Lung (tissue), 17 donors: ENCODE measurements at places on chromosomes 6 and 20. TPM values are rescaled to one million over a fixed set of nuclear protein-coding genes. Genes with fewer than 3 reads are reported as not detected.
A peak's percentile ranks its signal among the peaks of the same experiment; 100 is the strongest.

- H3K36me3 ChIP-seq = no peaks in the 10 kb centered on the region
- H3K4me3 ChIP-seq = no peak overlapping the region
- H3K4me1 ChIP-seq = no peaks in the 10 kb centered on the region
- no peak overlapping the region for H3K27ac ChIP-seq
These were observed 10.5 kb upstream of the STX11 start for GRCh38 chr6:144139817-144140216.

DNA sequence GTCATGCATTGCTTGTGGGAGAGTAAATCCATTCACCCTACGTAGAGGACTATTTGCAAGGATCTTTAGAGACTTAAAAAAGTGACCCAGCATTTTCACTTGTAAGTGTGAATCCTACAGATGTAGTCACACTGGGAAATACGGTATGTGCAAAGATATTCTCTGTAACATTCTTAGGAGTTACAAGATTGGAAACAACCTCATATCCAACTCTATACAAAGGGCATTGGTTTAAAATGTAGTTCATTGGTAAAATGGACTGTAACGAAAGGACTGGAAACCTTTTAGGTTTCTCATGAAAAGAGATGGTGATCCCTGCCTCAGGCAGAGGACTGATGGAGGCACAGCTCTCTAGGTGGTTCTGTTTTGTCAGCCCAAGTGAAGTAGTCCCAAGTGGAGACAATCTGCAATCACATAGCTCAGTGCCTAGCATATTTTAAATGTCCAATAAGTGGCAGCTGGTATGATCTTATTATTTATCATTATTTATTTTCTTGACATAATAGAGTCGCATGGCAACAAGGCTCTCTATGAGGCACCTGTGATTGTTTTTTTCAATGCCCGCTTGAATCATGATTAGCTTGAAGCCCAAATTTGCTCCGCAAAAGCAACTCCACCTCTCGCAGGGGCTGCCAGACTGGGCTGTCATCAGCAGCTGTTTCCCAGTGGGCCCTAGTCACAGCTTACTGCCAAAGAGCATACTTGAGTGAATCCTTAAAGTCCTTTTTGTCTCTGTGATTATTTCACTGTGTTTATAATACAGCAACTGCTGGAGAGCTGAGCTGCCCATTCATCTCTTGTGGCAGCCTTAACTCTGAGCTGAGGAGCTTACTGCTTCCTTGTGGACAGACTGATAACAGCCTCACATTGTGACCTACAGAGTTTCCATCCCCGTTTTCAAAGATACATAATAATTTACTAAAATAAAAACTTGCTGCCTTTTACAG lies 19.8 kb upstream of the ENPP1 start:
- H3K27ac ChIP-seq = no peak overlapping the region
- H3K4me3 ChIP-seq = no peak overlapping the region
- no peaks in the 10 kb centered on the region for H3K27me3 ChIP-seq

Gene MYMX
- total RNA-seq = not detected

Gene CLPSL2
- total RNA-seq = not detected

DNA sequence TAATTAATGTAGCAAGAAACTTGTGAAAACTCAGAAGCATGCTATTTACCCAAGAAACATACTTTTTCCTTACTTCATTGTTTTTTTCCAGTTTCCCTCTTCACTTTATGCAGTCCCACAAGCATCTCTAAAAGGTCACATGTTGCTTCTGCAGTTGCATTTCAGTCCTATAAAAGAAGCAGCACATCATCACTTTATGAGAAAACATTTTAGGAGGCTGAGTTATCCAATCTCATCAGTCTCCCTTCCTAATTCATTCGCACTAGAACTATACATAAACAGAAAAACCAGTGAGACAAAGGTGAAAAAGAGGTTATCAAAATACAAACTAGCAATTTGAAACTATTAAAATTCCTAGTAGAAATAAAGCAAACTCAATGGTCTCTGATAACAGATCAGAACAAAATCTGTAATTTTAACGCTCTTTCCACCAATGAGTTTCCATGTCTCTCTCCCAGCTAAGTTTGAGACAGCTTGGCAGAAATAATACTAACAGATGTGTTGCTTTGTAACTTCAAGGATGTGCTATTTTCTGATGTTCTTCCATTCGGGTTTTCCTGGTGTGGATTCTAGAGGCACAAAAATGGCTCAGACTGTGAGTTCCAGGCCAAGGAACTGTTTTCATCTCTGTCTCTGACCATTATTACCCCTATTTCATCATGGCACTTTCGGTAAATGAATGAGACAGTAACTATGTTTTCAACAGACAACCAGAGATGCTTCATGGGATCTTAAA lies 48.4 kb downstream of the ZHX3 start:
- no peak for DNase-seq
- H3K27me3 ChIP-seq = no peaks in the 10 kb centered on the region
- no peak overlapping the region for H3K27ac ChIP-seq
- no peak overlapping the region for H3K4me3 ChIP-seq
- H3K4me1 ChIP-seq = no peaks in the 10 kb centered on the region

GRCh38 chr6:4513561-4513960 lies 262.6 kb upstream of the CDYL start:
- no peaks in the 10 kb centered on the region for H3K36me3 ChIP-seq
- H3K4me3 ChIP-seq = no peak overlapping the region
- H3K27me3 ChIP-seq = no peaks in the 10 kb centered on the region
- H3K4me1 ChIP-seq = no peaks in the 10 kb centered on the region
- no peak for DNase-seq

GRCh38 chr6:21836772-21837425 lies 243.3 kb downstream of the SOX4 start:
- H3K27ac ChIP-seq = no peak overlapping the region
- DNase-seq = no peak
- H3K36me3 ChIP-seq = no peaks in the 10 kb centered on the region
- H3K4me3 ChIP-seq = no peak overlapping the region

Gene BMP6
- 13.7 TPM for total RNA-seq

DNA sequence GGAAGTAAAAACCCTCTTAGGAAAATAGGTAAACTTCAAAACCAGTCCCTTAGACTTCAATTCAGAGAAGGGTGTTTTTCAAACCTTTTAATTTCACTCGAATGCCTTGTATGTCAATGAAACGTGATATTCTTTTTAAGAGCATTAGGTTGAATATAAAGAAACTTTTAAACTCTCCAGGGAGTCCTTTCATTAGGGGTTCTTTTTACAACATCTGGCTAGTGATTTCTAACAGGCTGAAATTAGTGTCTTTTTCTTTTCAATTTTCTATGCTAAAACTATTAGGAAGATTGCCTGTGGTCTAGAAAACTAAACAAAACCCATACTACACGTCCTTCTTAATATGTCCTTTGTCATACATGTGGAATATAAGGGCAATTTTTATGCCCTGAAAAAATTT lies 569.7 kb upstream of the CITED2 start:
- no peak for DNase-seq
- H3K4me3 ChIP-seq = no peak overlapping the region
- no peaks in the 10 kb centered on the region for H3K36me3 ChIP-seq
- peaks cover 16% of the 10 kb centered on the region for H3K4me1 ChIP-seq

DNA sequence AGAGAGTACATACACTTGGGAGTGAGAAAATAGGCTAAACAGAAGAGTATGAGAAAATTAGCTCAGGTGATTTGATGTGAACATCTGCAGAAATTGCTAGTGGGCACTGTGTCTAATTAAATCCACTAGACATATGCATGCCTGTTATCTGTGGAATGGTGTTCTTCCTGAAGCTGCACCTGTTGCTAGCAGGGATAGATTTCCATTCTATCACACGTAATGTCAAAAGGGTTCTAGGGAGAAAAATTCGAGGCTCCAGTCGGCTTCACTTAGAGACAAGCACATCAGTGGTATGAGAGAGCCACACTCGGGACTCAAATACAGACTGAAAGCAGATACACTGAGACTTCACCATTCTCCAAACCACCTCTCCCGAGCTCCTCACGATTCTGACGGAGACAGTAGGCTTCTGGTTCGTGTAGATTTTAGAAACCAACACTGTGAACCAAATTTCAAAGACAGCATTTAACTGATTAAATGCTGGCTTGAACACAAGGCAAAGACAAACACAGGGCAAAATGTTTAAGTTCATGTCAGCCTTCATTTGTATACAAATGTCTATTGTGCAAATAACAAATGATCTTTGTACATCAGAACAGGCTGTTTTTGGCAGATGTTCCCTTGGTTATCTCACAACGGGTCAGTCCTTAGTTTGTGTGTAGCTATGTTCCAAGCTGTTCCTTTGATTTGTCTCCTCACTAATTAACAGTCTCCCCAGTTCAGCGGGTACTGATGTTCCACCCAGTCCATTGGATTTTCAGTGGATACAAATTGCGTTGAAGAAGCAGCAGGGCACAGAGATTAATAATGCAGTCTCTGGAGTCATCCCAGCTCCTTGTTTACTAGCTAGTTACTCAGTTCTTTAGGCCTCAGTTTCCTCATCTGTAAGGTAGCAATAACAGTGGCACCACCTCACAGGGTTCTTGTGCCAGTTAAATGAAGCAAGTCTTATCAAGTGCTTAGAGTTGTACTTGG lies 131.0 kb upstream of the IFNGR1 start:
- DNase-seq = no peak
- no peak overlapping the region for H3K27ac ChIP-seq
- H3K27me3 ChIP-seq = no peaks in the 10 kb centered on the region
- H3K4me3 ChIP-seq = no peak overlapping the region

DNA sequence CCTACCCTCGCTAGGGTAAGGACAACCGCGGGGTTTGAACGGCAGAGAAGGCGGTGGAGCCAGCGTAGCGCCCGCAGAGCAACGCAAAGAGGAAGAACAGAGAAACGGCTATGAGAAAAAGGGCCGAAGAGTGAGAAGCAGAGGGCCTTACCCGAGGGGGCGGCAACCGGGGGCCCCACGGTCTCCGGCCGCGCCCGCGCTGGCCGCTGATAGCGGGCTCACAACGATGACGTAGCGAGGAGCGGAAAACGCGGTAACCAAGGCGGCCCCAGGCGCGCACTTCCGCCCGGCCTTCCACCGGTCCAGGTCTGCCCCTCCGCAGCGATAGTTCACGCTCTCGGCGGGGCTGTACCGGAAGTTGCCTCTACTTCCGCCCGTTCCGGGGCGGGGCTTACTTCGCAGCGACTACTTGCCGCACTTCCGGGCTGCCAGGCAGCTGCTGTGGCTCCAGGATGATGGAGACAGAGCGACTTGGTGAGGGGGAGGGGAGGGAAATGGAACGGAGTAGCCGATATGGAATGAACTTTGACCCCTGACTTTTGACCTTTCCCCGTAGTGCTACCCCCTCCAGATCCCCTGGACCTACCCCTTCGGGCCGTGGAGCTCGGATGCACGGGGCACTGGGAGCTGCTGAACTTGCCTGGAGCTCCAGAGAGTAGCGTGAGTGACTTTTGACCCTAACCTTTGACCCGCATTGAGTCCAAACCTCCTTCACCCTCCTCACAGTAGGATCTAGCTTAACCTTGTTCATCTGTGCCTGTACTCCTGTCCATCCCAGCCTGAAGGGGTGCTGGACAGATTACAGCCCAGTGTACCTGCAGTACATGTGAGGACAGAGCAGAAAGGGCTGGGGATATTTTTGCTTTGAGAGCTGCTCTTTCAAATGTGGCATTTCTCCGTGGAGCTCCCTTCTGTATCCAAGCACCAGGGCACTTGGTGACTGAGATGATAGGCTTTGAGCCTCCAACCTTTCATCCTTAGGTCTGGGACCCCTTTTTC lies at the start of the genes NELFE and SKIC2:
TSS of gene NELFE (minus strand) at position 231 of the 999 bp plus-strand sequence. CDS start 525 bp downstream, outside the sequence.
TSS of gene SKIC2 (plus strand) at position 435 of the 999 bp plus-strand sequence. CDS start at position 453, 18 bp downstream.
- peaks cover 18% of the 10 kb centered on the region for H3K36me3 ChIP-seq
- H3K27me3 ChIP-seq = no peaks in the 10 kb centered on the region
- peak within 1 kb of the TSS; percentile 79 for H3K27ac ChIP-seq
- DNase-seq = peak; percentile 99
- H3K4me1 ChIP-seq = peaks cover 4% of the 10 kb centered on the region

DNA sequence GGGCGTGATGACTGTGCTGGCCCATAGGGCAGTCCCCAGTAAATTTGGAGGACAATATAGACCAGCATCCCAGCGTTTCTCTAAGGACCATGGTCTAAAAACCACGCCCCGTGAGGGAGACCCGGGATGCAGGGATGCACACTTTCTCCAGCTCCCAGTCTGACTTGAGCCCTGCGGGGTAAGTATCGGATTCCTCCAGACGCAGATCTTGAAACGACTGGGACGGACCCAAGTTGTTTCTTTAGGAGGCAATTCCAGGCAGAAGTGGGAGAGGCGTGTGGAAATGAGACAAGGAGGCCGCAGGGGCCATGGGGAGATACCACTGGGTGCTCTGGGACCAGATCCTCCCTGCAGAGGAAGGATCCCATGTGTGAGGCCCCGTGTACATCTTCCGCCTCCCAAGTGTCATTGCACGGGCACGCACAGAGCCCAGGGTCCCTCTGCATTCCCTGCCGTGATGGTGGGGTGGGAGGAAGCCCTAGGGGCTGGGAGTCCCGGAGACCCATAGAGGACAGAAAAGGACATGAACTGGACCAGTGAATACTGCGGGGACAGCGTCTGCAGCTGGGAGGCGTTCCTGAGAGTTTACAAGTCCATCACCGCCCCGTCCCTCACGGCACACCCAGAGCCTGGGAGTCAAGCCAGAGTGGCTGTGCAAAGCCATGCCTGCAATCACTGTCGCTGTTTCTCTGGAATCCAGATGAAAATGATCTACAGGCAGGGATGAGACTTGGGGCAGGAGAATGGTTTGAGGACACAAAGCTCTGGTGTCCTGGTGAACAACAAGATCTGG lies 522.9 kb downstream of the CDH26 start:
- H3K27me3 ChIP-seq = no peaks in the 10 kb centered on the region
- H3K27ac ChIP-seq = no peak overlapping the region
- H3K4me3 ChIP-seq = no peak overlapping the region
- no peaks in the 10 kb centered on the region for H3K36me3 ChIP-seq

GRCh38 chr20:3730803-3731672 lies 1.4 kb upstream of the HSPA12B start:
- H3K27ac ChIP-seq = no peak overlapping the region
- H3K4me3 ChIP-seq = no peak overlapping the region
- no peak for DNase-seq
- peaks cover 7% of the 10 kb centered on the region for H3K27me3 ChIP-seq
- peaks cover 26% of the 10 kb centered on the region for H3K4me1 ChIP-seq

- H3K36me3 ChIP-seq = no peaks in the 10 kb centered on the region
- H3K27ac ChIP-seq = no peak overlapping the region
- no peaks in the 10 kb centered on the region for H3K27me3 ChIP-seq
These were observed 182.3 kb downstream of the KIF16B start for GRCh38 chr20:16390991-16391390.

GRCh38 chr6:45300736-45301135 lies 27.4 kb upstream of the RUNX2 start:
- no peak for DNase-seq
- H3K4me3 ChIP-seq = no peak overlapping the region

Gene CRISP2
- total RNA-seq = 0.28 TPM
